WTC11 (cell line): ENCODE measurements at places on chromosomes 7 and 10. TPM values are rescaled to one million over a fixed set of nuclear protein-coding genes. Genes with fewer than 3 reads are reported as not detected.
A peak's percentile ranks its signal among the peaks of the same experiment; 100 is the strongest.

GRCh38 chr10:110852947-110853346 is 18.8 kb upstream of the PDCD4 start:
- DNase-seq = no peak

DNA sequence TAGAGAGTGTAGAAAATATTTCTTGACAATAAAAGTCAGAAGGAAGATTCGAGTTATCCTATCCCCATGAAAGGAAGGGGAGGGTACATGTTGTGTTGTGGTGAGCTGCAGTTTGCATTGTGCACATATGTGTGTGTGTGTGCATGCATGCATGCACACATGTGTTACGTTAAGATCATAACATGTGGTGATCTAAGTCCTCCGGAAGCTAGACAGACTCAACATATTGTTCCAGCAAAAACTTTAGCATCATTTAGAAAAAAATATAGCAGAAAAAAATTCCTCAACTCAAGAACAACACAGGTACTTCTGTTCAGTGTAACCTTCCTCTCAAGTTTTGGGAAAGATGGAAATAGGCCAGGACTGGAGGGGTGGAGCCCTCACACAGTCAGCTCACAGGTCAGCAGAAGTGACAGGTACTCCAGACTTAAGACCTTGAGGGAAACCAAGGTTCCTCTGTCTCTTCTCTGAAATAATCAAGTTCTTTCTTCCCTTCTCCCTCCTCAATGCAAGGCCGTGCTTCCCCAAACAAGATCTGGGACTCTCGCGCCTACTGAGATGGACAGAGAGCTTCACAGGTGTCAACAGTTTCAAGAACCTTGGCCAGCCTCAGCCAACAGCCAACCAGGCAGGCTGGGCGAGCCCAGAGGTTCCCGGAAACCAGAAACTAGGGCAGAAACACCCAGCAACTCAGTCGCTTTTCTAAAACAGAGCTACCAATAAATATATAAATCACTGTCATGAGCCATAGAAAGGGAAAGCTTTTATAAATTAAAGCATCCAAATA is 205.2 kb downstream of the FAM107B start:
- DNase-seq = no peak

GRCh38 chr10:5297996-5298395 is 66.8 kb upstream of the UCN3 start:
- no peak for DNase-seq

DNA sequence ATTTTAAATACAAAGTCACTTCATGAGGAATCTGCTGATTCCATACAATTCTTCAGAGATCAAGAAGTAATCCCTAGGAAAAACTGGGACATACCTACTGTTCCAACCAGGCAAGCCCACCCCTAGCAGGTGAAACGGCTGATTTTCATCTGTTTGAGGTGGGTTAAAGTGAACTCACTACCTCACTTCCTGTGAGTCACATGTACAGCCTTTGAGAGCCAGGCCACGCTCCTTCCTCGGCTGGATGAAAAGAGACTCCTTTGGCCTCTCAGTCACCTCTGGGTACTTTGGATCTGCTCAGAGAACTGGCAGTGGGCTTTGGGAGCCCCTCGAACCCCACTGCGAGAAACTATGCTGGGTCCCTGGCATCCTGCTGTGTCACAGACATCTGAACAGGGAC is 68.2 kb downstream of the CHST15 start:
- no peak for DNase-seq

- no peak for DNase-seq
Measured at GRCh38 chr10:88047579-88047978, 184.2 kb downstream of the PTEN start.

DNA sequence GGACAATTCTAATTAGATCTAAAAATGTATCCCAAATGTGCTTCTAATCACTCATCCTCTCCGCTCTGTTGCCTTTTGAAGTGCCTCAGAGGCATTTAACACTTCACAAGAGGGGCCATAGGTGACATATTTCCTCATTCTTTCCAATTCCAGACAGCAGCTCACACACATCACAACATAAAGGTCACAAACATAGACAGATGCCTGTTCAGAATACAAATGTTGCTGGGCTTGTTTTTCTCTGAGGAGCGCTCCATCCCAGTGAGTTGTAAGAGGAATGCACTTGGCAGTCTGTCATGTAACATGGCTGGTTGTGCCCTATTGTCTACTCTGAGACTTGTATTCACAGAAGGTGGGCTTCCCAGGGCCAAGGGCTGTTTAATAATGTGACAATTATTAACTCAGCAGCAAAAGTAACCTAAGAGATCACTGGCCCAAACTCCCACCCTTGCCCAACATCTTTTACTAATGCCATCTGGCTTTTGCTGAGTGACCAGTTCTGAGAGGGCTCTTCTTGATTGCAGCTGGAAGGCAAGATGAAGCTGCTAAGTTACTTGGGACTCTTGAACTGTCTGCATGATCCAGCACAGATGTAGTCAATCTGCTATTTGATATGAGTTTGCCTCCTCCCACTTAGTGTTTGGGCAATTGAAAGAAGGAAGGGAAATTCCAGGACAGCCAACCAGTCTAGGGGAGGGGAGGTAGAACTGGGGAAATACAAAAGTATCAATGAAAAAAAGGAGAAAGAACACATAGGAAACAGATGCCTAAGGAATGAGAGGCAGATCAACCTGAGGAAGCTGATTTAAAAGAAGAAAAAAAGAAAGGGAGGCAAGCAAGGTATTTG is 13.6 kb downstream of the PON2 start:
- no peak for DNase-seq

GRCh38 chr10:85508159-85508558 is 858.4 kb downstream of the GRID1 start:
- DNase-seq = no peak

DNA sequence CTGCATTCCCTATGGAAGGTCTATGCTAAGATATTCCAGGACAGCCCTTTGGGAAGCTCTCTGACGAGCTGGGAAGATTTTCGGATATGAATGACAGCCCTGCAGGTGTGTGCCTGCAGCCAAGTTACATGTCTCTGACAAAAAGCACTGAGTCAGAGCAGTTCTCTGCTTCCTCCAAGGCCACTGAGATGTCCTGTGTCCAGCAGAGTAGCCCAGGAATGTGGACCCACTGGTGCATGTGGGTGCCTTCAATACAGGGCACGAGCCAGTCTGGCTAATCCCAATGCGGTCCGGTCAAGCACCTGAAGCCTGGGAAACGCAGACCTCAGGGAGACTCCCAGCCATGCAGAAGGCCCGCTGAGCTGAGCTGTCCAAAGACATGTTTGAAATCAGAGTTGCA is 565.7 kb downstream of the TCERG1L start:
- no peak for DNase-seq

DNA sequence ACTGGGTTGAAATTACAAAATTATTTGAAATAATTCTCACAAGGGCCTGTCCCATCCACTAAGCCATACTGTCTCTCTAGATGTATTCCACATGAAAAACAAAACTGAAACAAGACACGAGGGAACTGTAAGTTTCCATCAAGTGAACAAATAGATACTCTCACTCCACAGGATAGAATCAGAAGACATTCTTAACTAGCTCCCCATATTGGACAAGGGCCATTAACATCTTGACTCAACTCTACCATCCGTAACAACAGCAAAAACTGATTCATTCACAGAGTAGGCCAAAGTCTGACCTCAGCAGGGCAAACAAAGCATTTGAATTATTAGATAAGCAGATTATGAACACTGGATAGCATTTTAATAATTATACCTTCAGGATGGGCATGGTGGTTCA is 29.1 kb downstream of the UBE2H start:
- no peak for DNase-seq

DNA sequence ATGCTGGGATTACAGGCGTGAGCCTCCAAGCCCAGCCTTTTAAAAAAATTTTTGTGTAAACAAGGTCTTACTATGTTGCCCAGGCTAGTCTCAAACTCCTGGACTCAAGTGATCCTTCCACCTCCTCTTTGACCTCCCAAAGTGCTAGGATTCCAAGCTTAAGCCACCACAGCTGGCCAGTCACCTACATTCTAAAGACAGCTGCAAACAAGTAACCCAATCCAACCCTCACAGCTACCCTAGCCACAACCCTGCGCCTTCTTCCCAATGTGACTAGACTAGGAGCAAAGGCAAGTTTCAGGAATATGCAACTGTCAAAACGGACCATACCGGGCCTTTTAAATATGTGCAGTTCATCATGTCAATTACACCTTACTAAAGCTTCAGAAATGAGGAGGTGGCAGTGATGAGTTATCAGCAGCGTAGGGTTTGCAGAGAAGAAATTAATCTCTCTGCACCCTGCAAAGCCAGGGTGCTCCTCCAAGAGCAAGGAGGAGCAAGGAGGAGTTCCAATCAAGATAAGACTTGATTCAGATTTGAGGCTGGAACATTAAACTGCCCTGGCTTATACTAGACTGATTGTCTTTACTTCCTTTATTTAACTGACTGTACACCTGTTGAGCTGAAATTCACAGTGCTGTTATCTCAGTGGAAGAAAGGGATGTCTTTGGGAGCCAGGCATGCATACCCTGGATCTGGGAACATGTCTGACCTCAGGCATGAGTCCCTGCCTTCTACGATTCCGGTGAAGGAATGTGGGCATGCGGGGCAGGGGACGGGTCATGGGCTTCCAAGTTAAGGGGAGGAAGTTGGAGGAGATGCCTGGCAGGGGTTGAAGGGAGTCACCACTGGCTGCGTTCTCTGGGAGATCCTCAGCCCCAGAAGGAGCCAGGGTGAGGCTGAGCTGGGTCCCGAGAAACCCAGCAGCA is 15.5 kb upstream of the TMEM120A start:
- no peak for DNase-seq

GRCh38 chr7:101363734-101364374 is 1.2 kb downstream of the COL26A1 start:
- DNase-seq = peak; percentile 75

GRCh38 chr10:110420401-110421193 is 77.1 kb upstream of the DUSP5 start:
- DNase-seq = no peak

GRCh38 chr7:65216469-65216868 is 157.2 kb upstream of the ZNF92 start:
- peak; percentile 74 for DNase-seq

- no peak for DNase-seq
Measured at GRCh38 chr7:15862016-15862780, 175.7 kb upstream of the MEOX2 start.

DNA sequence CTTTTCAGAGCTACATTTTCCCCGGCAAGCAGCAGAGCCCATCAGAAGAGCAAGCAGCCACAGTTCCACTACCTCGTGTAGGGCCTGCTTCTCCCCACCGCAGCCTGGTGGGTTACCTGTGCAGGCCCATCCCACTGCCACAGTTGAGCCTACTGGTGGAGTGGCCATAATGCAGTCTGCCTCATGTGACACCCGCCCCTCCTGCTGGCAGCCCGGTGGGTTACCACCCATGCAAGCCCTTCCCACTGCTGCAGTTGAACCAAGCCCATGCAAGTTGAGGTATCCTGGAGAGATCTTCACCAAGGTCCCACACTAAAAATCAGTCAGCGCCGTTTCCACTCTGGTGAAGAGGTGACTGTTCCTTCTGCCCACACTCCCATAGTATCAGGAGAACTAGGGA is 32.1 kb upstream of the CNNM1 start:
- DNase-seq = peak; percentile 20

DNA sequence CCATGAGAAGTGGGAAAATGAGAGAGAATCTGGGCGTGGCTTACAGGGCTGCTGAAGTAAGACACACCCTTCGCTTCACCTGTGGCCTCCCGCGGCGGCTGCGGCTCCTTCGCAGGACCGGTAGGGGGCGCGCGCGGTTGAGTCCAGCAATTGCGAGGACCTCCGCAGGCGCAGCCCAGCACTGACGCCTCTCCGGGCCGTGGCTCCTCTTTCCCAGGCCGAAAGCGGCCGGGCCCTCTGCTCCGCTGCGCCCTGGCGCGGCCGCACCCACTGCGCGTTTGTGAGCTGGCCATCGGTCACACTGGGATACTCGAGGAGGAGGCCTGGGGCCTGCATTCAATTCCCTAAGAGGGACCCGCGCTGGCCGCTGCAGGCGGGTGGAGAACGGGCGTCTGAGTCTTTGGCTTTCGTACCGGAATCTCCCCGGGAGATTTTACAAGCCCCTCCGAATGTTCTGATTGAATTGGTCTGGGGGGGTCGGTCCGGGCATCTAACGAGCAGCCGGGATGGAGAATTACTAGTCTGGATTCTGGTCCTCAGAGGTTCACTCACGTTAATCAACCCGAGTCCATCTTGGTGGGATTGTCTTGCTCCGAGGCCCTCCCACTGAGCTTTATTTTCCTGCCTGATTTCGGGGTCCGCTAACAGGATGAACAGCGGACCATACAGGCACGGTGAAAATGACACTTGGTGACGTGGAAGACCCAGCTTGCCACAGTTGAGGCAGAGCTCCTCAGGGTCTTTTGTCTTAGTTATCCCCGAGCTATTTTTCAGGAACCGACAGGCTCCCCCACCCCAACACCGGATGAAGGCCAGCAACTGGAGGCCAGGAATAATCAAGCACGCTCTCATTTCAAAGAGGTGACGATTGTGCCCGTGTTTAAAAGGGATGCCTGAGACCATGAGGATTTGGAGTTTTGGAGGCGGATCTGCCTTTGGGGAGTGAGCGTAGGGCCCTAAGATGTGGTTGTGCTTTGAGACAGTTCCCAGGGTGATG is at the start of gene LRRD1:
Gene LRRD1, minus strand, starts transcription at position 215 of the 997 bp plus-strand sequence. CDS start 13,940 bp downstream, outside the sequence.
- DNase-seq = peak; percentile 97

DNA sequence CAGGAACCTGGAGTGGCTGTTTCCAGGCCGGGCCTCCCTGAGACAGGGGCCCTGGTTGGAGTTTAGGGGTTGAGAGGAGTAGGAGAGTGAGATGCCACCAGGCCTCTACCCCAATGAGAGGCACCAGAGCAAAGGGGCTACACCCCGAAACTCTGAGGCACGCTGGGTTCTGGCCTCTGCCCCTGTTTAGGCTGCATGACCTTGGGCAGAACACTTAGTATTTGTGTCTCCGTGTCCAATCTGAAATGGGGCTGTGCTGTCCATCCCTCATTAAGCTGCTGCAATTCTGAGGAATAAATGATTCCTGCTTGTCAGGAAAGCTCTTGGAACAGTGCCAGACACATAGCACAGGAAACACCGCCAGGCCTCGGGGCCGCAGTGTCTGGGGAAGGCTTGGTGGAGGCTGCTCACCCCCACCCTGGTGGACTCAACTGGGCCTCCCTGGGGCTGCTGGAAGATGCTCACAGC is 40.5 kb upstream of the SAMD8 start:
- no peak for DNase-seq

The NUTM2E gene
- 0.07 to 0.25 TPM (median 0.15 TPM) in 3 replicates for total RNA-seq

The AGAP5 gene
- total RNA-seq = 7.5 to 10.4 TPM (median 9.3 TPM) in 3 replicates

The PRKCQ gene
- total RNA-seq = 8.4 to 8.7 TPM (median 8.7 TPM) in 3 replicates

The SFRP4 gene
- total RNA-seq = 0.07 to 0.24 TPM (median 0.09 TPM) in 3 replicates

The EGFR gene
- 5.9 to 7.6 TPM (median 6.0 TPM) in 3 replicates for total RNA-seq

The SFTPA1 gene
- 3.8 to 7.6 TPM (median 4.4 TPM) in 3 replicates for total RNA-seq

The BAIAP2L1 gene
- total RNA-seq = 35.5 to 37.5 TPM (median 36.8 TPM) in 3 replicates

The DNAJC12 gene
- total RNA-seq = 0.94 to 1.8 TPM (median 1.5 TPM) in 3 replicates

The TMEM273 gene
- total RNA-seq = 0.09 to 0.39 TPM (median 0.27 TPM) in 3 replicates

The NUPR2 gene
- not detected in 3 replicates for total RNA-seq

The WNT8B gene
- 0.68 to 1.1 TPM (median 0.85 TPM) in 3 replicates for total RNA-seq

The SLC26A5 gene
- 0.15 to 0.46 TPM (median 0.41 TPM) in 3 replicates for total RNA-seq

The HSPA12A gene
- 5.0 to 7.2 TPM (median 5.2 TPM) in 3 replicates for total RNA-seq

The DYDC2 gene
- total RNA-seq = 1.9 to 3.3 TPM (median 2.4 TPM) in 3 replicates

The ZNF282 gene
- 34.8 to 39.3 TPM (median 38.5 TPM) in 3 replicates for total RNA-seq
